ENCODE measurements at places on chromosomes 1 and 21.

GRCh38 chr1:17258116-17258757, 9.3 kb downstream of the PADI3 start:
- no peak for DNase-seq

GRCh38 chr1:203223012-203223775, 6.3 kb downstream of the CHIT1 start:
- DNase-seq: no peak

DNA sequence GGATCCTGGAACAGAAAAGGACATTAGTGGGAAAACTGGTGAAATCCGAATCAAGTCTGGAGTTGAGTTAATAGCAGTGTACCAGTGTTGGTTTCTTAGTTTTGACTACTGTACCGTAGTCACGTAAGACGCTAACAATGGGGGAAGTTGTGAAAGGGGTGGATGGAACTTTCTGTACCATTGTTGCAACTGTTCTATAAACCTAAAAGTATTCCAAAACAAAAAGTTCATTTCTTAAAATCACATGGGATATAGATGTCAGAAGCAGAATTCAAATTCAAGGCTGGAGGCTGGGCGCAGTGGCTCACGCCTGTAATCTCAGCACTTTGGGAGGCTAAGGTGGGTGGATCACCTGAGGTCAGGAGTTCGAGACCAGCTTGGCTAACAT, 16.9 kb downstream of the ARHGEF19 start:
- no peak for DNase-seq

DNA sequence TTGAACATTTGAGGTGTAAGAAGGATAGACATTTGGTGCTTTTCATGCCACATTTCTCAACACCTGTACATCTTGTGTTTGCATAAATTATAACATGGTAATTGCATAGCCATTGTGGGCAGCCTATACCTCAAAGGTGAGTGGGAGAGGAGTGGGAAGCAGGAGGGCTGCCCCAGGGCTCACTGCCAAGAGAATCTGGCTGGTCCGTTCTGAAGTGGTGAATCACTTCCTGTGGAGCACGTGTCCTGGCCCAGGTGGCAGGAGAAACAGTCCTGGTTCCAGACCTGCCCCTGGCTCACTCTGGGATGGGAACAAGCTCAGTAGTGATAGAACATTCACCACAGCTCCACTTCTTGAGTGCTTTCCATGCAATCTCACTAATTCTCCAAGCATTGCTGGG, 11.6 kb upstream of the OLFML2B start:
- DNase-seq: no peak

DNA sequence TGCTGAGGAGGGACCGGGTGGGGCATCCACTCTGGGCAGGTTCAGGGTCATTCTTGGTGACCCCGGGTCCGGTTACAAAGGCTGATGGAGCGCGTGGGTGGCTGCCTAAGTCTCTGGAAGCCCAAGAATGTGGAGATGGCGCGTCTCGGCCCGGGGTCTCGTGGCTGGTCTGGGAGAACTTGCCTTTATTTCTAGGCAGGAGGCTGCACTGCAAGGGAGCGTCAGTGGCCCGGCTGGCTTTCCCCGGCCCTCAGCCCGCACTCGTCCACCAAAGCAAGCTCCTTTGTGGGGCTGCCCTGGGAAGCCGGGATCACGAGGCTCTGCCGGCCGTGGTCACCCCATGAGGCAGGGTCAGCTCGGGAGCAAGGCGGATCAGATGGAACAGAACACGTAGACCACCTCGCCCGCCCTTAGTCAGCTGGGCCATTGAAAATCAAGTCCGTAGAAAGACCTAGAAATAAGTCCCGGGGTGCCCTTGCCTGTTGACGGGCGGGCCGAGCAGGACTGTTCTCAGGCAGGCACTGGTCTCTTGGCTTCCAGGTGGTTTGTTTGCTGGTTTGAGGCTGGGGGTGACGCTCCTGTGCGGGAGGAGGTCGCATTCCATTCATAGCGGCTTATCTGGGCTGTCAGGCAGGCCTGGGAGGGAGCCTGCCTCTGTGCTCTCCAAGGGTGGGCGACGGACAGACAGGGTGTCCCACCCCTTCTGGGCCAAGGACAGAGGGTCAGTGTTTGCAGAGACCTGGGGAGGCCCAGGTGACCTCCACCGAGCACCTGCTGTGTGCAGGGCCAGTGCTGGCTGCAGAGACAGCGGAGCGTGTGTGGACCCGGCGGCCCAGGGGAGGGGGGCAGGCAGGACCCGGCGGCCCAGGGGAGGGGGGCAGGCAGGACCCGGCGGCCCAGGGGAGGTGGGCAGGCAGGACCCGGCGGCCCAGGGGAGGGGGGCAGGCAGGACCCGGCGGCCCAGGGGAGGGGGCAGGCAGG, 25.8 kb downstream of the COL18A1 start:
- DNase-seq: no peak

GRCh38 chr1:119631433-119632102, 16.5 kb downstream of the ZNF697 start:
- DNase-seq: no peak

DNA sequence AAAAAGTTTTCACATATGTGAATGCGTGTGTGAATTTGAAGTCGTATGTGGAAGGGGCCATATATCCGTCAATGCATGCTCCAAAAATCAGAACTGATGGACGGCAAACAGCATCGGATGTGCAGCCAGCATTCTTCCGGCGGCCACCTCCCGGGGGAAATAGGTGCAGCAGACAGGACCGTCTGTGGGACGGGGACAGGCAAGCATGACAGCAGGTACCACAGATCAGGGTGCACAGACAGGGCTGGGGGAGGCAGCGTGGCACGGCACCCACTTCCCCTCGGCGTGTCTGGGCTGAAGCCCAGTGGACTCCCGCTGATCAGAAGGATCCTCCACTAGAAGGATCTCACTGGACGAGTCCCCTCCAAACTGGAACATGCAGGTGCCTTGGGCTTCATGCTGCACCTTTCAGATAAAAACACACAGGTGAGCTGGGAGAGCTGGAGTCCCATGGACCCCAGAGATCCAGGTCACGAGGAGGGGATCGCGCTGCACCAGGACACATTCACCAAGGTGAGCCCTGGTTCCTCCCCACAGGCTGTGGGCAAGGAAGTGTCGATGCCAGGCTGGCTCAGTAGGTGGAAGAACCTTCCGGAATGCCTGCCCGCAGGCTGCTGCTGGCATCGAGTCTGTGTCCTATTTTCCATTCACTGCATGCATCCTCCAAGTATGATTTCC, 25.3 kb downstream of the PDE9A start:
- DNase-seq: no peak

DNA sequence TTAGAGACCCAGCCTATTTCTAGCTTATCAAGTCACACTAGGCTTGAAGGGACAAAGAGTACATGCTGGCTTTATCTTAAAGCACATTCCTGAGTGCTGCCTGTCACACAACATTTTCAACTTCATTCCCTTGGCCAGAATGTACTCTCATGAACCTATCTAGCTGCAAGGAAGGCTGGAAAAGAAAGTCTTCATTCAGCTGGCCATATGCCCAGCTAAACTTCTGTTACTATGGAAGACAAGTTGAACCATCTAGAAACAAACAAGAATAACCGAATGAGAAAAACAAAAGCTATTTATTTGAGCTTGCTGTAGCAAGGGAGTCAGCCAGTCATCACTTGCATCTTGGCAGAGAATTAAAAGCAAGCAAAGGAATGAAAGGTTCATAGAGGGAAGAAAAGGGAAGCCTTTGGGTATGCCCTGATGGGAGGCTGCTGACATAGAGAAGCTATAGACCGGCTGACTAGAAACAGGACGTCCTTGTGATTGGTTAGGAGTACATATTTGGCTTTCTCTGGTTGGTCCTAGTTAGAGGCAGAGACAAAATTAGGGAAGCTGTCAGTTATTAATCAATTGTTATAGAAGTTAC, 108.4 kb downstream of the NEK7 start:
- DNase-seq: no peak

- no peak for DNase-seq
Observed at GRCh38 chr21:15034126-15034853, 30.5 kb downstream of the NRIP1 start.

DNA sequence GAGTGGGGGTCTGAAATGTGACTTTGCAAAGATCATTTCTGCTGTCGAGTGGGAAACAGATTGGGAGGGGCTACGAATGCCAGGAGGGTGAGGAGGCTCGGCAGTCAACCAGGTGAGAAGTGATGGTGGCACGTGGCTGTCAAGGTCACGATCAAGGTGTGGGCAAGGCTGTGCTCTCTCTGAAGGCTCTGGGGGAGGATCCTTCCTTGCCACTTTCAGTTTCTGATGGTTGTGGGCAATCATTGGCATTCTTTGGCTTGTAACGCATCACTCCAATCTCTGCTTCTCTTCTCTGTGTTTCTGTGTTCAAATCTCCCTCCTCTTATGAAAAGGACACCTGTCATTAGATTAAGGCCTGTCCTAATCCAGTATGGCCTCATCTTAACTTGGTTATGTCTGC, 6.1 kb upstream of the SPSB1 start:
- no peak for DNase-seq

GRCh38 chr1:97845805-97846204, 75.0 kb downstream of the DPYD start:
- no peak for DNase-seq

- DNase-seq: no peak
Observed at GRCh38 chr1:236143104-236143948, 987 bp downstream of the GPR137B start.

DNA sequence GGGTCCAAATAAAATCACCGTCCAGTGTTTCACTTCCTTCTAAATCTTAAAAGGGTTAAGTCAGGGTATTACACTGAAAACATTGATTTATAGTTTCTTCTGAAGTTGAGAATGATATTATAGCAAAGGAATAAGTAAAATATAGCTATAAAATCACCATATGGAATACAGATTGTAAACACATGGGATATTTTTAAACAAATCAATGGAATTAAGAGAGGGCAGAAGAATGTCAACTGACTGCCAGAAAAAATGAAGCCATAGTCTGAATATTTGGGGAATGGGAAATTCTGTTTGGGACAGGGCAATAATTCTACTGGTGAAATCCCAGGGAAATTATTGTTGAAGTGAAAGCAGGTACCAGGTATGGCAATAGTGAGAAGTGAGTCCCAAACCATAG, 664.6 kb downstream of the NCAM2 start:
- DNase-seq: no peak

GRCh38 chr1:154810571-154810970, 59.5 kb downstream of the KCNN3 start:
- DNase-seq: no peak

- no peak for DNase-seq
Observed at GRCh38 chr1:206814716-206815341, 42.5 kb upstream of the IL10 start.

DNA sequence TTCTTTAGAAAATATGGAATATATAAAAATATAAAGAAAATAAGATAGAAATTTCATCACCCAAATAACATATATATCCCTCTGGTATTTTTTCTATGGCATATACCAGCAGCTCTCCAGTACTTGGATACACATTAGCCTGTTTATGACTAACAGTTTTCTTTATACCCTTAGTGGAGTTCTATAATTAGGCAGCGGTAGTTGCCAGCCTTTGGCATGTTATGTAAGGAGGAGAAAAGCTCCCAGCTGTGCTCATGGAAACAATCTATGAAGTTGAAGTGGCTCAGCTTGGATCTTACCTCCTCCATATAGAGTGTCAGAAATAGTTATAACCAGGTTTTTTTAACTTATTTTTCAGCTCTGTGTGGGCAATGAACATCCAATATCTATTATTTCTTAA, 1636.8 kb downstream of the AMY1C start:
- no peak for DNase-seq

DNA sequence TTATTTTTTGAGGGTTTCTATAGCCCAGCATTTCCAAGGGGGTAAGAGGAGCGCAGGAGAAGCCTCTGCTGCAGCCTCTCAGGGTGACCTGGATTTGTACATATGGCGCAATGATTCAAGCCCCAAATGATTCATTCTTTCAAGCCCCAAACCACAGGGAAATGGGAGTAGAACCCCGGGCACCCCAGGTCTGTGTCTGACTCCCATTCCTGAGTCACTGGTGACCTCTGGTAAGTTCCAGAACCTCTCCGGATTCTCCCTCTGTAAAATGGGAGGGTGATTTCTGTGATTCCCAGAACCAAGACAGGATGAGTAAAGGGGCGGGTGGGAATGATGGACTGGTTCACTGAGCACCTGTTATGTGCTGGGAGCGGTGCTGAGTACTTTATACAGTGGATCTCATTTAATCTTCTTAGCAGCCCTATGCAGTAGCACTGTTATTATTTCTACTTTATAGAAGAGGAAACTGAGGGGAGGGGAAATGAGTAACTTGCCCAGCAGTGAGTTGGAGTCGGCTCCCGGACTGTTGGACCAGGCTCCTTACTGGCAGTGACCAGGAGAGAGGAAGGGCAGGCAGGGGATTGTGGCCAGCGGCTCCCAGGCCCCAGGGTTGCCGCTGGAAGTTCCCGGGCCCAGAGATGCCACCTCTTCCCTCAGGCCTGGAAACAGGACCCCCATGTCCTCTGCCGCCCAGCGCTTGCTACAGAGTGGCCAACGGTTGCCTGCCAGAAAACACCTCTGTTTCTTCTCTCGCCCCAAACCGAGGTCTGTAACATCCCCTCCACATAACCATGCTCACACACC, 20.3 kb upstream of the SLC26A9 start:
- DNase-seq: no peak

DNA sequence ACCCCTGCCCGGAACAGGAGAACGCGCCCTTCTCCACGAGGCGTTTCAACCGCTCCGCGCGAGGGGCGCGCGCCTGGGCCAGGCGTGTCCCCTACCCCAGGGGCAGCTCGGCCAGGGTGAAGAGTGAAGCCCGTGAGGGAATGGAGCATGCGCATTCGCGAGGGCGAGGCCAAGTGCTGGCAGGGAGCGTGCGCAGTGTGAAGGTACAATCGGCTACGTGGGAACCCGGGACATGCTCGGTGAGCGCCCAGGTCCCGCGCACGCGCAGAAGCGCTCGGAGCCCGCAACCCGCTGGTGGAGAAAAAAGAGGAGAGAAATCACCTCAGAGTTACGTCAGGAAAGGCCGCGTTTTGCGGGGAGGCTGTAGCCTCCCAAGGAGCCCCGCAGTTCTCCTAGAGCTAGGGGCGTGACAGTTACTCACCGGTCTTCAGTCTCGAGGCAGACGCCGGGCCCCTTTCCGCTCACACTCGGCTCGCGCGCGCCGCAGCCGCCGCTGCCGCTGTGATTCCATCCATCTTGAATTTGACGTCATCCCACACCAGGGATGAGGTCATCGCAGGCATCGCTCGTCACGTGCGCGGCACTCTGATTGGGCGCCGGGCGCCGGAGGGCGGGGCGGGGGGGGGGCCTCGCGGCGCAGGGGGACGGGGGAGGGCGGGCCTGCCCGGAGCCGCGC, at the start of gene ZBTB21:
TSS of gene ZBTB21 (minus strand) at position 530 of the 676 bp plus-strand sequence. CDS start 16,265 bp downstream, outside the sequence.
- DNase-seq: peak; percentile 98

All from stimulated activated CD8-positive, alpha-beta memory T cell treated with anti-CD3 and anti-CD28 coated beads, Interleukin-12 subunit alpha, Interleukin-12 subunit beta, amount 100 ng/mL, for 4 hours (primary cell).